Activated naive CD4-positive, alpha-beta T cell treated with anti-CD3 and anti-CD28 coated beads, Interleukin-2, amount 10 ng/mL, durations not matched to agents 7 days and 5 days (primary cell): ENCODE measurements at places on chromosomes 3 and 15.
A peak's percentile ranks its signal among the peaks of the same experiment; 100 is the strongest.

DNA sequence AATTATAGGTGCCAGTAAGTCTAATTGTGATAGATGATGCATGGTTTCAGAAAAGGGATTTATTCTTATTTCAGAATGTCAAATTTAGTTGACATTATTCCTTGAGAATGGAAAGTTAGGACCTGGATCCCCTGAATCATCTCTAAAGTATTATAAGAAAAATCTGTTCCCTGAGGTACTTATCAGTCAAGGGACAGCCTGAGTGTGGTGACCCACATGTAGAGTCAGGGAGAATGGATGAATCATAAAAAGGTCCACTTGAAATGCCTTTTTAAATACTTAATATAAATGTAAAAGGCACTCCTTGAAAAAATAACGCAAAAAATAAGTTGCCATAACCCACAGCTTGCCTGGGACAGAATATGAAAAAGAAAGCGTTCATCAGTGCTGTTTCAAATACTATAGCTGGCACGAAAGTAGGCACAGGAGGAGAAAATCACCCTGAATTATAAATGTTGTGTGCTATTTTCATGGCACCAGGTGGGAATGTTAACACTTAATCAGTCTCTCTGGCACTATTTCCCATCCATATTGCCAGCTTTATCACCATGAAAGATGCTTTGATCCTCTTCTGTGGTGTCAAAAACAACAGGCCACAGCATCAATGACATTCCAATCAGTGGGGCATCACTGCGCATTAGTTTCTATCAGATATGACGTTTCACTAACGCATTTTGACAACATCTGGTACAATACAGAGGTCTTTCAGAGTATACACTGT lies 208.5 kb downstream of the EPHA3 start:
- no peak overlapping the region for H3K27ac ChIP-seq
- H3K27me3 ChIP-seq: no peaks in the 10 kb centered on the region
- no peaks in the 10 kb centered on the region for H3K36me3 ChIP-seq
- no peaks in the 10 kb centered on the region for H3K4me1 ChIP-seq

GRCh38 chr15:45866616-45867015 lies 231.8 kb downstream of the SQOR start:
- H3K4me3 ChIP-seq: no peak overlapping the region
- no peaks in the 10 kb centered on the region for H3K36me3 ChIP-seq
- no peak overlapping the region for H3K27ac ChIP-seq
- H3K27me3 ChIP-seq: no peaks in the 10 kb centered on the region

- H3K27ac ChIP-seq: peak overlapping the region; percentile 11
- peak overlapping the region; percentile 43 for H3K4me3 ChIP-seq
- peaks cover 8% of the 10 kb centered on the region for H3K36me3 ChIP-seq
- H3K27me3 ChIP-seq: peaks cover 99% of the 10 kb centered on the region
- H3K4me1 ChIP-seq: peaks cover 49% of the 10 kb centered on the region
- peak; percentile 29 for DNase-seq
Observed at GRCh38 chr3:43996379-43997301, 245.0 kb upstream of the TOPAZ1 start.

DNA sequence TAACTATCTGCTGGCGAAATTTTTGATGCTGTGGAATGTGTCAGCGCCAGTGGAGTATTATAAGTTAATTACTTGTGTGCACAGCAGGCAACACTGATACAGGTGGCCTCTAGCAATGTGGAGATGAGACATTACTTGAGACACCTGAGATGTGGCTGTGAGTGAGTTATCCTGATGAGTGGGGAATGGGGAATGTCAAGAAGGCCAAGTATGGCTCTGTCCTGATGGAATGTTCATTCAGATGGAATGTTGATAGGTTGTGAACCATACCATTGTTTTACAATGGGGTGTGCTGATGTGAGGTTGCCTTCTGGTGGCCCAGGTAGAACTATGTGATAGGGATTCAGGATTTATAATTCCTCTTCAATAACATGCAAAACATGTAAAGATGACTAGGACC lies 404.8 kb downstream of the PTPRG start:
- H3K4me3 ChIP-seq: no peak overlapping the region
- H3K36me3 ChIP-seq: no peaks in the 10 kb centered on the region
- no peak for DNase-seq
- H3K27me3 ChIP-seq: no peaks in the 10 kb centered on the region

DNA sequence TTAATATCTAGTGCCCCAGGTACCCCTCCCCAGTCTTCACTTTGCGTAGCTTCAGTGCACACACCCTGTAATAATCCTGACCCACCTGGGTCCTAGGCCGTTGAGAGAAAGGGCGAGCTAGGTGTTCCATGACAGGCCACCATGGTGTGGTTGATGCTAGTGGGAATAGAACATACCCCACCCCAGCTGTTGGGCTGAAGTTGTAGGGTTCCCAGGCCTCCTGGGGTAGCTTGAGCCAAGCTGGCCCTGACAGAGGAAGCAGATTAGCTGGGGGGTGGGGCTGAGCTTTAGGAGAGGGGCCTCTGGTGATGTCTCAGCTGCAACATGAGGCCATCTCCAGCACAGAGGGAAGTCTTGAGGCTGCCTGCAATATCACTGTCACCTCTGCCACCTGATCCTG lies 40.5 kb downstream of the RAB11A start:
- H3K4me1 ChIP-seq: no peaks in the 10 kb centered on the region
- DNase-seq: no peak
- H3K36me3 ChIP-seq: peaks cover 6% of the 10 kb centered on the region
- no peak overlapping the region for H3K4me3 ChIP-seq
- no peaks in the 10 kb centered on the region for H3K27me3 ChIP-seq
- H3K27ac ChIP-seq: no peak overlapping the region

- no peak overlapping the region for H3K4me3 ChIP-seq
- peak; percentile 38 for DNase-seq
- no peaks in the 10 kb centered on the region for H3K4me1 ChIP-seq
- H3K27me3 ChIP-seq: no peaks in the 10 kb centered on the region
Observed at GRCh38 chr3:79086514-79086913, 681.3 kb downstream of the ROBO1 start.

DNA sequence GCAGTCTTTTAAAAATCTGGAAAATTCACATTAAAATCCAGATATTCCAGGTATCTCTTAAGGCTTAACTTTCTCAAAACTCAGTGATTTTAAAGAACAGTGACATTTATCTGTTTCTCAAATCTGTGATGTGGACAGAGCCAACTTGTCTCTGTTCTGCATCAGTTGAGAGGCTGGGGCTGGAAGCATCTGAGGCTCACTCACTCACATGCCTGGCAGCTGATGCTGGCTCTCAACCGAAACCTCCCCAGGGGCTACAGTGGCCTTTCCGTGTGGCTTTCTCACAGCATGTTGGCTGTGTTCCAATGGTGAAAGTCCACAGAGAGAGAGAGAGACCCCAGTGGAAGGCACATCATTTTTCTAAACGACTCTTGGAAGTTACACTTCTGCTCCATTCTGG lies 53.5 kb downstream of the CEMIP start:
- peaks cover 36% of the 10 kb centered on the region for H3K27me3 ChIP-seq
- H3K4me3 ChIP-seq: no peak overlapping the region
- no peak overlapping the region for H3K27ac ChIP-seq
- H3K36me3 ChIP-seq: no peaks in the 10 kb centered on the region
- no peaks in the 10 kb centered on the region for H3K4me1 ChIP-seq

DNA sequence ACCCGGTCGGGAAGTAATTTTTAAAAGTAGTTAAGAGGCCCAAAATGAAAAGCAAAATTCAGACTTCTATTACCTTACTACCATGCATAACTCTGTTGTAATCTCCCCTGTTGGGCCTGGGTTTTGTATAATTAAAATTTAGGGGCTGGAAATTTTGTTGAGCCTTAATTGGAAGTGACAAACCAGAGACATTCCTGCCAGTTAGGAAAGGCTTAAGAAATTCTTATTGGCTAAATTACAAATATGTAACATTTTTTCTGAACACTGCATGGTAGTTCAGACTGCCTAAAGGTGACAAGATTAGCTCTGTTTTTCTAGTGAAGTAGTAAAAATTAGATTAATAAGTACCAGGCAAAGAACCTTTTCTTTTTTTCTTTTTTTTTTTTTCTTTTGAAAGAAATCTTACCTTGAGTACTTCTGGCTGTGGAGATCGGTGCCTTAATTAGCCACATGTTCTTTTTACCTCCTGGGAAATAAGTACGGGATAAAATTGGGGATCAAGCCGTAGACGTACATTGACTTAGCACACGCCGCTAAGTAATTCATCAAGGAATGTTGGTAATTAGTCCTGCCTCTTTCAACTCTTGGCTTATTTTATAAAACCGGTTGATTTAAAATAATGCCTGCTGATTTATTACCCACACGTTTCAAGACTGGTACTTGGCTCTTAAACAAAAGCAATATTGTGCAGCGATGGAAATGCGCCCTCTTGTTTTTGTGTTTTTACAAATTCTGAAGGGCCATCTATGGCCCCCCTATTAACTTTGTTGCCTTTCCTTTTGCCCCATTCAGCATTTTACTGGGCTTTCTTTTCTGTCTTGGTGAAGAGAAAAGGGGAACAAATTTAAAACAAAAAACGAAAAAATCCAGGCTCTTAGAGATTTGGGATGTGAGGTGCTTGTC lies 111.2 kb upstream of the SAMMSON start:
- H3K4me3 ChIP-seq: no peak overlapping the region
- H3K4me1 ChIP-seq: no peaks in the 10 kb centered on the region
- no peaks in the 10 kb centered on the region for H3K27me3 ChIP-seq

- no peak overlapping the region for H3K27ac ChIP-seq
- no peak for DNase-seq
- H3K4me1 ChIP-seq: no peaks in the 10 kb centered on the region
- H3K27me3 ChIP-seq: no peaks in the 10 kb centered on the region
- no peaks in the 10 kb centered on the region for H3K36me3 ChIP-seq
Observed at GRCh38 chr3:89954137-89954536, 846.7 kb downstream of the EPHA3 start.

GRCh38 chr3:197828-198491 lies 1.4 kb downstream of the CHL1 start:
- H3K27me3 ChIP-seq: peaks cover 24% of the 10 kb centered on the region
- no peak overlapping the region for H3K4me3 ChIP-seq
- DNase-seq: no peak

- H3K4me1 ChIP-seq: no peaks in the 10 kb centered on the region
- no peaks in the 10 kb centered on the region for H3K36me3 ChIP-seq
- no peak for DNase-seq
- no peak overlapping the region for H3K4me3 ChIP-seq
- H3K27me3 ChIP-seq: no peaks in the 10 kb centered on the region
- no peak overlapping the region for H3K27ac ChIP-seq
Observed at GRCh38 chr3:177478170-177478867, 281.0 kb upstream of the TBL1XR1 start.

GRCh38 chr15:74726774-74727164 lies 1.4 kb upstream of the CYP1A1 start:
- H3K36me3 ChIP-seq: peaks cover 6% of the 10 kb centered on the region
- H3K4me3 ChIP-seq: peak overlapping the region; percentile 78
- DNase-seq: no peak
- H3K27ac ChIP-seq: peak overlapping the region; percentile 89

- no peaks in the 10 kb centered on the region for H3K27me3 ChIP-seq
- no peak for DNase-seq
- H3K36me3 ChIP-seq: no peaks in the 10 kb centered on the region
- no peak overlapping the region for H3K4me3 ChIP-seq
- no peak overlapping the region for H3K27ac ChIP-seq
Observed at GRCh38 chr15:73075160-73075859, 23.0 kb downstream of the NEO1 start.

- H3K27me3 ChIP-seq: no peaks in the 10 kb centered on the region
- peak; percentile 49 for DNase-seq
- H3K27ac ChIP-seq: peak overlapping the region; percentile 76
- H3K4me1 ChIP-seq: peaks cover 85% of the 10 kb centered on the region
- peaks cover 26% of the 10 kb centered on the region for H3K36me3 ChIP-seq
Observed at GRCh38 chr3:32399030-32399620, 7.5 kb downstream of the CMTM7 start.

DNA sequence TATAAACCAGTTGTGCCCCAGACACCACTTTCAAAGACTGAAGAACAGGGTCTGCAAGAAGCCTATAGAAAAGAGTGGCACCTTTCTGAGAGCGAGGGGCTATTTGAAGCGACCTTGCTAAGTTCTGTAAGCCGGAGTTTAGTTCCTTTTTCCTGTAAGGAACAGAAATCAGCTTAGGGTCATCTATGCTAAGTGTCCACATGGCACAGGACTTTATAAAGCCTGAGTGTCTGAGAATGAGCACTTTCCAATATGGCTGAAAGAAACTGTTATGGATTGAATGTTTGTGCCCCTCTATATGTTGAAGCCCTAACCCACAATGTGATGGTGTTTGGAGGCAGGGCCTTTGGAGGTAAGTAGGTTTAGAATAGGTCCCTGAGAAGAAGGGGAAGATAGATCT lies 4.0 kb upstream of the A4GNT start:
- H3K36me3 ChIP-seq: no peaks in the 10 kb centered on the region
- H3K27ac ChIP-seq: no peak overlapping the region
- peaks cover 20% of the 10 kb centered on the region for H3K27me3 ChIP-seq
- H3K4me1 ChIP-seq: peaks cover 4% of the 10 kb centered on the region

DNA sequence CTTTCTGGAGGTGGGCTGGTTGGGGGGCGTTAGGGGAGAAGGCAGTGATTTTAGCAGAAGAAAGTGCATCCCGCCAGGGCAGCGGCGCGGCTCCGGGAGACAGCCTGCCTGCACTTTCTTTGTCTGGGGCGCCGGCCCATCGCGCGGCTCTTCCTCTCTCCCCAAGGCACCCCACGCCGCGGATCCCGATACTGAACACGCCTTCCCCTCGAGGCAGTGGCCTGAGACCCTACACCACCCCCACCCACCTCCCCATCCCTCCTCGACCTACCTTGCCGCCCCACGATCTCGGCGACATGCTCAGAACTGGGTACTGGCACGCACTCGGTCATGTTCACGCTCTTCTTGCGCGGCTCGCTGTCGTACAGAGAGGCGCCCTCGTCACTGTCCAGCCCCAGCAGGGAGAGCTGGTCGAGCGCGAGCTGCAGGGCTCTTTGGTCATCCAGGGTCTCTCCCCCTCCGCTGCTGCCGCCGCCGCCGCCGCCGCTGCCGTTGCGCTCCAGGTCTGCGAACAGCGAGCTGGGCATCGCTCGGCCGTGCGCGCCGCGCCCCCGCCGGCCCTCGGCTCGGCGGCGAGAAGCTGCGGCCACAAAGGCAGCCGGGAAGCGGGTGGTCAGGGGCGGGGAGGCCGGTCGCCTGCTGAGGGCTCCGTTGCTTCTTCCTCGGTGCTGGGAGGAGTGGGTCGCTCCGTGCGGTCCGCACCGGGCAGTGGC lies 483 bp downstream of the MEX3B start:
- H3K36me3 ChIP-seq: peaks cover 4% of the 10 kb centered on the region
- H3K27ac ChIP-seq: peak overlapping the region; percentile 55
- peaks cover 19% of the 10 kb centered on the region for H3K4me1 ChIP-seq
- H3K4me3 ChIP-seq: peak overlapping the region; percentile 84
- peaks cover 68% of the 10 kb centered on the region for H3K27me3 ChIP-seq
